ENCODE measurements at places on chromosomes 12 and 14.

- DNase-seq: no peak
Observed at GRCh38 chr14:58699681-58700205, 62.0 kb downstream of the DACT1 start.

- no peak for DNase-seq
Observed at GRCh38 chr12:66142826-66143225, 12.3 kb upstream of the LLPH start.

DNA sequence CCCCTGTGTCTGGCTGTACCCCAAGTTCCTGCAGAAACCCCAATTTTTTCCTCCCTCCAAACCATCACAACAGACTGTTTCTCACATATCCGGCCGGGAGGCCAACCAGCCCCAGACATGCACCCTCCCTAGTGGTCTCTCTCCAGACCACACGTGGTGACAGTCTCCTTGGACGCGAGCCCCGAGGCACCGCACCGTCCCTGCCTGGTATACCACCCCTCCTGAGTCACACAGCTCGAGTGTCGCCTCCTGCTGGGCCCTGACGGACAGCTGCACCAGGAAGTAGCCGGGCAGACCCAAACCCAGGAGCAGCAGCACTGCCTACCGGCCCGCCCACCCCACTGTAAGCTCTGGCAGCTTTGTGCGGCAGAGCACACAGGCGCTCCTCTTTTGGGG is 97.4 kb downstream of the RFLNA start:
- no peak for DNase-seq

GRCh38 chr12:76183459-76184186 is 99.1 kb upstream of the NAP1L1 start:
- no peak for DNase-seq

- DNase-seq: no peak
Observed at GRCh38 chr12:58159941-58160340, 218.6 kb downstream of the ATP23 start.

DNA sequence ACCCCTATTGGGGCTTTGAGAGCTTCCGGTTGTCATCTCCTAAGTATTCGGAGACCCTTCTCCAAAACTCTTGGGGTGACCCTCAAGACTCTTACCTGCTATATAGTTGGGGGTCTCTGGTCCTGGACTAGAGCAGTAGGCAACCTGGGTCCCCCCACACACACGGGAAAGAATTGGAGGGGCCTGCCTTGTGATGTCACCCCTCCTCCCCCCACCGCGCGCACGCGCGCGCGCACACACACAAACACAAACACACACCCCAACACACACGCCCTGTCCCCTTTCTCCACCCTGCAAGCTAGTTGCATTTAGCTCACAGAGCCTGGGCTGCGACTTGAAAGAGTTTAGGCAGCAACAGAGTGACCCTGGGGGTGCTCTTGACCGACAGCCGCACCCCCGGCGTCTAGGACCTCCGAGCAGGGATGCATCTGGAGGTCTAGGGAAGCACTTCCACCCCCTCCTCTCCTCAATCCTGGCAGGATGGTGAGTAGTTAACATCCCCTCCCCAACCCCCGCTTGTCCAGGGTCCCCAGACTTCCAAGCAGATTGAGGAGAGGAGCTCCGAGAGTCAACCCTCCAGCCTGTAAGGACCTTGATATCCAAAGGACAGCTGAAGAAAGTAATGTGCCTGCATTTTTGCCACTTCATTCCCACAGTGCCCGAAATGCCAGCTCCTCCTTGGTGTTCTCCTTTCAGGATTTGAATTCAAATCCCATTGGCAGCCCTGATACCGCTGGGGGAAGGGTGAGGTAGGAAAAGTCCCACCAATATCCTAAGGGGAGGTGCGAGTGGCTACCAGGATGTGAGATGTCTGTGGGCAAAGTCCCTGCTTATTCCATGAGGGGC is 1.4 kb upstream of the DNAJC14 start:
- DNase-seq: no peak

- DNase-seq: no peak
Observed at GRCh38 chr14:55309761-55310365, 38.6 kb downstream of the FBXO34 start.

DNA sequence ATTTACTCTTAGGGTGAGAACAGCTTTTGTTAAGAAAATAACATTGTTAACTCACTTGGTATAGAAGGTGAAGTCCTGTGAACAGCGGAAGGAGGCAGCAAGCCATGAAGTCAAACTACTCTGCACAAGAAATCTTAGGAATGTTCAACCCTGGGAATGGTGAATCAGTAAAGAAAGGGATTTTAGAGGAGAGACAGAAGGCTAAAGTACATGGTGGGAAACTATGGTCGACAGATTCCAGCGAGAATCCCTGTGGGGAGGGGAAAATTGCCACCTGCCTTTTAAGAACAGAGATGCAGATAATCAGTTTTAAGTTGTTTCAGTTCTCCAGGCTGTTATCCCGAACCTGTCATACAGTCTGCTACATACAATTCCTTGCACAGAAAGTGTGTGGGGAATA is 63.2 kb upstream of the PTPRR start:
- no peak for DNase-seq

DNA sequence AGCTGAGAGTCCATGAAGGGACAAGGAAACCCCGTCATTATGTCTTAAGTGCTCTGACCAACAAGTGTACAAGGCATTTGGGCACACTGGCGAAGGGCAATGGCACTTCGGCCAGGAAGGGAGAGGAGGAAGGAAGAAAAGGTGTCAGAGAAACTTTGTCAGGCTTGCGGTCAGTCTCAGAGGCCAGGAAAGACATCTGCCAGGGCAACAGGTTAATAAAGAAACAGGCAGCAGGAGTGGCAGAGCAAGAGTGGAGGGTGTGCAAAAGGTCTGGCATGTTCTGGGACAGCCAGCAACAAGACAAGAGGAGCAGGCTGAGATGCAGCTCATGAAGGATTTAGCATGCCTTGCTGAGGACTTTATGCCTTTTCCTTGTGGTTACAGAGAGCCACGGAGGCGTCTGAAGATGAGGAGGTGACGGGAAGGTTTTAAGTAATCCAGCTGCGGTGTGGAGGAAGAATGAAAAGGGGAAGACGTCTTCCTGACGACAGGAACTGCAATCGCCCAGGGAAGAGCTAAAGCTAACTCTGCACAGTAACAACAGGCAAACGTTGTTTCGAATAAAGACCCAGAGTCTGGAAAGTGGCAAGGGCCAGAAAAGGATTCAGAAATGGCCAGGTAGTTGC is 13.1 kb downstream of the APPL2 start:
- no peak for DNase-seq

DNA sequence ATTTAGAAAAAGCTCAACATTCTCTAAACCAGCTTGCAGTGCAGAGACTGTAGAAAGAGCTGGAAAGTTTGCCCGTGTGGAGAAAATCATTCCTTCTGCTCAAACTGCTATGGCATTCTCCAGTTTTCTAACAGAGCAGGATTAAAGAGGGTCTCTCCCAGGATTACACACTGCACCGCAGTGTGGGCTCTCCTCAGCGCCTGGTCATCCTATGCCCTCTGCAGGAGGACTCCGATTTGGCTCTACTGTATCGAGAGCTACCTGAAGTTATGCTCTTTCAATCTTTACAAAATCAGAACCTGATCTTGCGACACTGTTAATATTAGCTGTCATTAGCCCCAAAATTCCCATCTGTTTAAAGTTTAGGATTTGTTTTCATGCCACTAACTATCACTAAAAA is 33.0 kb downstream of the BHLHE41 start:
- no peak for DNase-seq

GRCh38 chr12:24948420-24948756 is 513 bp downstream of the BCAT1 start:
- DNase-seq: peak; percentile 14
